DMS79 (cell line): ENCODE measurements at places on chromosomes 16 and 17.

- DNase-seq = no peak
Observed at GRCh38 chr16:13852827-13853226, 67.1 kb upstream of the ERCC4 start.

GRCh38 chr16:27641260-27641659 is 91.3 kb downstream of the KATNIP start:
- DNase-seq = no peak

- no peak for DNase-seq
Observed at GRCh38 chr16:53166099-53166498, 111.3 kb downstream of the CHD9 start.

DNA sequence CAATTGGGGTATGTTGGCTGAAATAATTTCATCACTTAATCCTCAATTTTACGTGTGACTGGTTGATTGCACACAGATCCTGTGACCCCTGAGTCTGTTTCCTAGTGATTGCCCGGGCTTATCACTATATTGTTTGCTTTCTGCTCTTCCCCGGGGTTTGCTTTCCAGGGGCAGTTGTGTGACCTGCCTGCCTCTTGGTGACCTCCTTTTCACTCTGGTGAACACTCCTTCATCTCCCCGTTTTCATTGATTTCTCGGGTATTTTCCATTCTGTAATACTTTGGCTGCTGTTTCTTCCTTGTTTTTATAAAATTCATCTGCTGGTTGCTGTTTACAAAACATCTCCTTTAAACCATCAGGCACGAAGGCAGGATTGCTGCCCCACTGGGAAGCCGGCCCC is 36.0 kb downstream of the NTN1 start:
- DNase-seq = no peak

DNA sequence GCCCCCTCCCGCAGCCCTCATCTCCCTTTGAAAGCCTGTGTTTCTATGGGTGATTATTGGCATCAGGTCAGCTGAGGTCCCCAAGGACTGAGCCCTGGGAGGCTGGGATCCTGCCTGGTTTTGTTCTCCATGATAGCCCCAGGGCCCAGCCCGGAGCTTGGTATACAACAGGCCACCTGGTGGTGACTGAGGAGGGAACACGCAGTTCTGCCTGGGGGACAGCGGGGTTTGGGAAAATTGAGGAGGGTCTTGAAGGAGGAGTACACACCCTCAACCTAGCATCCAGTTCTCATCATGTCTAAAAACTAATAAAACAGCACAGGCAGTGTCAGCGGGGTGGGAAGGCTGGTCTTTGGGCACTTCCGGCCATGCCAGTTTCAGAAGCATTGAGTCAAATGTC is 335.1 kb downstream of the CPPED1 start:
- no peak for DNase-seq

GRCh38 chr17:73521376-73521775 is 122.9 kb downstream of the SDK2 start:
- no peak for DNase-seq

- no peak for DNase-seq
Observed at GRCh38 chr16:89598199-89598598, 15.2 kb upstream of the DPEP1 start.

- DNase-seq = no peak
Observed at GRCh38 chr16:75660726-75661302, 13.2 kb downstream of the TERF2IP start.

DNA sequence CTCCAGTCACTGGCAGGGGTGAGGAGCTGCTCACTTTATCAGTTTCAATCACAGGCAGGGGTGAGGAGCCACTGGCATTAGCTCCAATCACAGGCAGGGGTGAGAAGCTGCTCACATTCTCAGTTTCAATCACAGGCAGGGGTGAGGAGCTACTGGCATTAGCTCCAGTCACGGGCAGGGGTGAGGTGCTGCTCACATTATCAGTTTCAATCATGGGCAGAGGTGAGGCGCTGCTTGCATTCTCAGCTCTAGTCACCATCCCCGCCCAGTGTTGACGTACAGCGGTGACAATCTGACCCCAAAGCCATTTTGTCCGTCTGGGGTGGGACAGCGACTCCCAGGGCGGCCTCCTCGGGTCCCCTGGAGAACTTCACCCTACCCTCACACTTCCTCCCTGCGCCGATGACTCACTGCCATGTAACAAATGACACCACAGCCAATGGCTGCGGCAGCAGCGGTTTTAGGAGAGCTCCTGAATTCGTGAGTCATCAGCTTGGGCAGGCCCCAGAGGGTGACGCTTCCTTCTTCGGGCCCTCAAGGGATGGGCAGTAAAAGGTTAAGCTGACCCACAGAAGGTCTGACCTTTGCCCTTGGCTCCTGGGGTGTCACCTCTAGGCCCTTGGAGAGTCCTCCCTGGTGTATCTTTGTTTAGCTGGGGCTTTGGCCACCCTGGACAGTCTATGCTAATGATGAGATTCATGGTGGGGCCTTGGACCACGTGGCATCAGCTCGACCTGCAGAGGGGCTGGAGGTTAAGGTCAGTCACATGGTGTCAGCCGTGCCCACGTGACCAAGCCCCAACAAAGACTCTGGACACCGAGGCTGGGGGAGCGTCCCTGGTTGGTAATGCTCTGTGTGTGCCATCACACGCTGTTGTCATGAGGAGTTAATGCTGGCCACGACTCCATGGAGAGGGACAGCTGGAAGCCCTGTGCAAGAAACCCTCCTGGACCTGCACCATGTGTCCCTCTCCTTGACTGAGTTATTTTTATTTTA is 171.7 kb downstream of the C16orf95 start:
- DNase-seq = no peak

DNA sequence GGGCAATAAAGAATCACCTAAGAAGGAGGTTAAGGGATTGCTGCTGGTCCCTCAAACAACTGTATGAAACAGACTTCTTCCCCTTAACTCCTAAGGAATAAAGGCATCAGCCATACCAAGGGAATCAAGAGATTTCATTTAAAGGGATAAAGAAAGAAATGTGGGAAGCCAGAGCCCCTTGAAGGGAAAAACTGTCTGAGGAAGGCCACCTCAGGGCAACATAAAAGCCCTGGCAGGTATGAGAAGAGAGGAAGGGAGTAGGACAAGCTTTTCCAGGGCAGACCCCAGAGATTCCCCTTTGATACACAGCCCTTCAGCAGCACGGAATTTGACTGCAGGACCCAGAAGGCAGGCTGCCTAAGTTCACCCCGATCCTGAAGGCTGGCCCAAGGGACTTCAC is 43.5 kb downstream of the COG7 start:
- DNase-seq = no peak
